ENCODE measurements at places on chromosomes 1 and 21.

DNA sequence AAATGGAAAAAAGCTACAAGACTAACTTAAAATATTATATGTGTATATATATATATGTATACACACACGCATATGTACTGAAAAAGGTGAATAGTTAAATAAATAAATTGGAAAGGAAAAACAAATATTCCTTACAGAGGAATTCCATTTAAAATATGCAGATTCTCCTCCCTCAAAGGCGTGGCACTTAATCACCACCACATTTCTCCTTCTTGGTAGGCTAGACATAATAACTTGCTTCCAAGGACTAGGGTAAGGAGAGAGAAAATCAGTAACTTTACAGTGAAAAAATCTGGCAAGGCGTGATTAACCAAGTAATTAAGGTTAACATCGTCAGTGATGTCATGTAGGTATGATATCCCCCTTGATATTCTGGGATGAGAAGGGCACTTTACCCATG, 84.0 kb upstream of the USP25 start:
- DNase-seq: no peak

- no peak for DNase-seq
Measured at GRCh38 chr1:73813236-73813635, 384.7 kb downstream of the LRRIQ3 start.

DNA sequence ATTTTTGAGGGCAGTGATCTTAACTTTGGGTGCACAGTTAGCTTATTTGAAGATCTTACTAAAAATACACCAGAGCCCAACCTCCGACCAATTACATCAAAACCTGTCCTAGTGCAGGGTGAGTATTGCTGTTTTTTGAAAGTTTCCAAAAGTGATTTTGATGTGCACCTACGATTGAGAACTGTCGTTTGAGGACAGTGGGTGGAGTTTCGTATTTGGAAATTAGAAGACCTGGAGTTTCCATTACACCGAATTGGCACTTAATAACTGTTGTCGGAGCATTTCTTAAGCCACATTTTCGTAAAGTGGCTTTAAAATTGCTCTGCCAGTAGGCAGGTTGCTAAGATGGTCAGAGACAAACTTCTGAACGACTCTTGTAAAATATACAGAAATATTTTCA, 1.1 kb downstream of the SOD1 start:
- no peak for DNase-seq

DNA sequence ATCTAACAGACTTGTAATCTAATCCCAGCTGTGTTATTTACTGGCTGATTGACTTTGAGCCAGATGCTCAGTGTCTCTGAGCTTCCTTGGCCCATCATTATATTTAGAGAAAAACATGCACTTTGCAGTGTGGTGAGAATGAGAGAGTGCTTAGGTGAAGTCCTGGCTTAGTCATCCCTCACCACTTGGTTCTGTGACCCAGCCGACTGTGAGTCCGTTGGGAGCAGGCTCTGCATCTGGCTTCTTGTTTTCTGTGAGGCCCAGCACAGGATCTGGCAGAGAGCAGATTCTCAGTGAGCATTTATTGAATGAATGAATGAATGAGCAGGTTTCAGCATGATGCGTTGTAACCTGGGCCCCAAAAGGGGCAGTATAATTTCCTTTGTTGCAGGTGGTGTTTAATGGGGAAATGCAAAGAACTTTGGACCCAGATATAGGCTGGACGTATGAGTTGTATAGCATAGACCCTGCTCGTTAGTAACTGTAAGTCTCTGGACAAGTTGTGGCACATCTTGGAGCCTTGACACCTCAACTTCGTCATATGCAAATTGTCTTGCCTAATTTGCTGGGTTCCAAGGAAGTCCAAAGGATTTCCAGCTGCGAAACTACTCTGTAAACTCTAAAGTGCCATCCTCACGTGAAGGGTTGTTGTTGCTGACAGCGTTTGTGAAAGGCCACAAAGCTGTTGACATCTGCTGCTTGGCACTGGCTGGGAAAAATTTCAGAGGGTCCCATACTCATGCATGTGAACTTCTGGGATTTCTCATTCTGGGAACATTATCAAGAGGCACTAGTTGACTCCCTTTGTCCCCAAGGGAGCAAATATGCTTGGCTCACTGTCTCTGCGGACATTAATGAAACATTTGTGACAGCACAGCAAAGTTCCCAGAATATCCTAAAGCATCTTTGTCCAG, 138.8 kb upstream of the USP24 start:
- DNase-seq: no peak

DNA sequence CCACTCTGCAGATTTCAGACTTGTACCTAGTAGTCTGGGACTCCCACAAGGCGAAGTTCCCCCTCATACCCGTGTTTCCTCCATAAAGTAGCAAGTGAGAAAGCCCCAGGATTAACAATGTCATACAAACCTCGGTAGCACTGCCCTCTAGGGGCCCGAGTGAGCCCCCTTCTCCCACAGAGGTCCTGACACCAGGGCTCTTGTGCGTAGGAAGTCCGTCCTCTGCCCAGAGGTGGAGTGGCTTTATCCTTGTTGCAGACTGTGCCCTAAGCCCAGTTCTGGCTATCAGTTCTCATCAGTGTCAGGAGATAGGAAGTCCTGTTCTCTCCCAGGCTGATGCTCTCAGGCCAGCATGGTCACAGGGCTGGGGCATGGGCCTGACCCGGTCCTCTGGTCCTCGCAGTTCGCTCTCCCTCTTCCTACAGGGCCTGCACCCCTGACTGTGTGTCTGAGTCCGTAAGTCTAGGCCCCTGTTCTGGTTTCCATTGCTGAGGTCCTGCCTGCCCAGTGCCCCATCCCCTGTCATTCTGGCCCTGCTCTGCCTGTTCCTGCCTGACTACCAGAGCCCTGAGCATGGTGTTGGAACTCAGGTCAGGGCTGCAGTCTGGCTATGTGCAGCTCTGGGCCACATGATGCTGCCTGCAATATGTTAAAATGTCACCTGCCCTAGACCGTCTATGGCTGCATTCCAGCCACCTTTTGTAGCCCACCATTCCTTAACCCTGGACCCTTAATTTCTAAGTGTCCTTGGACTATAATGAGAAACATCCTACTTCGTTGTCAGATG, 285.6 kb downstream of the ASTN1 start:
- DNase-seq: no peak

GRCh38 chr1:184590163-184590750, 164.4 kb downstream of the EDEM3 start:
- no peak for DNase-seq

GRCh38 chr21:41565550-41565949, 57.6 kb upstream of the TMPRSS2 start:
- DNase-seq: no peak

DNA sequence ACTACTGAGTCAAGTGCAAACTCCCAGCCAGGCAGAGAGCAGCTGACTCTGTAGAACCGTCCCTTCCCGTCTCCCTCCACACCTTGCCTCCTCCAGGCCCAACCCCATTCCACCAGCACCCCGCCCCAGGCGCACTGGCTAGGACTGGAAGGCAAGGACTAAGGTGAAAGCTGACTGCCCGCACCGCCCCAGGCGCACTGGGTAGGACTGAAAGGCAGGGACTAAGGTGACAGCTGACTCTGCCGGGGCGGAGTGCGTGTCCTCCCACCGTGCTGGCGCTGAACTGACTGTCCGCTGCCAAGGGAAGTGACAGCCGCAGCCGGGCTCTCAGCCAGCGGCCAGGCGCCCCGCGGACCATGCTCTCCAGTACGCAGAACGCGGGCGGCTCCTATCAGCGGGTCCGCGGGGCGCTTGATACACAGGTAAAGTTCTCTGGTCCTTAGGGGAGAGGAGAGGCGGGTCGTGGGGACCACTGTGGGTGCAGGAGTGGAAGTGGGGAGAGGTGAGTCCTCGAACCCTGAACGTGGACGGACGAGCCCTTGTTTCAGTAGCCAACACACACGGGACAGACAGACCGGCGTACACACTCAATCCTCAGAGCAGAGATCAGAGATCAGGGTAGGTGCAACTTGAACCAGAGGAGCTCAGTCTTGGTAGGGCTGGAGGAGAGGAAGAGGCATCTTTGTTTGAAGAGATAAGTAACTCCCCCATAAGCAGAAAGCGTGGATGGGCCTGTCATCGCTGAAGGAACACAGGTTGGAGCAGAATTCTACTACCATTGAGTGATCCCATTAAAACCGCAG, 58.0 kb downstream of the RBM11 start:
- no peak for DNase-seq

DNA sequence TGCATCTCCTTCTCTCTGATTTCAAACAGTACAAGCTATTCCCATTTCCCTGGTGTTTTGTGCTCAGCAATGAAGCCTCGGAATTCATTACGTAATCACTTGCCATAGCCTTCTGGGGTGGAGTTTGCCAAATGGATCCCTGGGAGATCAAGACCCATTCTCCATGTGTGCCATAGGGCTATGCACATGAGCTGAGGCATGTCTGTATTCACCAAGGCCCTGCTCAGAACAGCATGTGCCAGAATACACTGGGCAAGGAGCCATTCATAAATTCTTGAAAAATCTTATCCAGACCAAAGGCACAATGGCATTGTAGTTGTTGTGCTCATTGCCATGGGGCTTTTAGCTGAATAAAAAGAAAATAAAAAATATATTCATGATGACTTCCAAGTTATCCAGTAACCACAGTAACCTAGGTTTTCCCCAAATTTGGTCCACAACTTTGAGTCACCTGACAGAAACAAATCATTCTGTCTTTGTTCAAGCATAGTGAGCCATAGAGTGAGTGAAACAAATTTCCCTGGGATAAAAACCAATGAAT, 53.0 kb downstream of the CRB1 start:
- DNase-seq: no peak

DNA sequence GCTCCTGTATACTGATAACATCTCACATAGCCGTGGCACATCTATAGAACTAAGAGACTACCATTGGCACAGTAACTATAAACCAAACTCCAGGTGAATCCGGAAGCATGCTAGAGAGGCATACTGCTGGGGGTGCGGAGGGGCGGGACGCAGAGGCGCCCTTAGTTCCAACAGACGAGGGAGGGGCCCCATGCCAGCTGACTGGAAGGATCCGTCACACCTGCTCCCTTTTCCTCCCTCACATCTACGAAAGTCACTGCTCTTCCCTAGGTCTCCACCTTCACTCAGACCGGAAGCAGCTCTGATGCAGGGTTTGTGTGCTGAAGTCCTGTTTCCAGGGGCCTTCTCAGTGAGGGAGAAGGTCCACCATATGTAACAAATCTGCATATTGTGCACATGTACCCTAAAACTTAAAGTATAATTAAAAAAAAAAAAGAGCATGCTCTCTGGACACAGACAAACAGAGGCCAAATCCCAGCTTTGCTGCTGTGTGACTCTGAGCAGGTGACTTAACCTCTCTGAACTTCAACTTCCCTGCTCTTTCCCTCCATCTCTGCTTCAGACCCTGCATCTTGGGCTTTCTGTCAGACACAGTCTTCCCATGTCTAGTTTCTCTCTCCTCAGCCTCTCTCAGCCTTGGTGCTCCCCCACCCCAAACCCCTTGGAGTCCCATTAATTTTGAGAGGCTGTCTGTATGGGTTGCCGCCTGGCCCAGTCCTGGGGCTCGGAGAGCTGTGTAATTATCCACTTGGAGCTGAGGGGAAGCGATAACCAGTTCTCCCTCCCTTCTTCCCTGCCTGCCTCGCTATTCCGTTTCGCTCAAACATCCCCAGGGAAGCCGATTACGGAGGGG, 7.8 kb upstream of the GJB5 start:
- DNase-seq: no peak

GRCh38 chr21:46096596-46097335, 1.1 kb upstream of the COL6A2 start:
- DNase-seq: no peak

DNA sequence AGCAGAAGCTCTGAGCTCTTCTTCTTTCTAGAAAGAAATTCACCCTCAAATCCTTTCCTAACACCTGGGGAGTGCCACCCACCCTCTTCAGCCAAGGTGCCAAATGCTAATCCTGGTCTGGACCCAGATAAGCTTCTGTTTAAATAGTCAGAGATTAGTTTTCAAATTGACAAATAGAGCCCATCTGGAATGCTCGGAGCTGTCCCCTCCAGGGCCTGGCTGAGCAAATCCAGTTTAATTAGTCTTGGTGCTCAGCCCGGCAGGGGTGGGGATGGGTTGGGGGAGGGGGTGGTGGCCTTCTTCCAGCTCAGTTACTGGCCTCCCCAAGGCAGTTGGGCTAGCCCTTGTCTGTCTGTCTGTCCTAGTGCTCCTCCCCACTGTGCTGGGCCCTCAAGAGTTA, 269.5 kb downstream of the GRIK3 start:
- no peak for DNase-seq

DNA sequence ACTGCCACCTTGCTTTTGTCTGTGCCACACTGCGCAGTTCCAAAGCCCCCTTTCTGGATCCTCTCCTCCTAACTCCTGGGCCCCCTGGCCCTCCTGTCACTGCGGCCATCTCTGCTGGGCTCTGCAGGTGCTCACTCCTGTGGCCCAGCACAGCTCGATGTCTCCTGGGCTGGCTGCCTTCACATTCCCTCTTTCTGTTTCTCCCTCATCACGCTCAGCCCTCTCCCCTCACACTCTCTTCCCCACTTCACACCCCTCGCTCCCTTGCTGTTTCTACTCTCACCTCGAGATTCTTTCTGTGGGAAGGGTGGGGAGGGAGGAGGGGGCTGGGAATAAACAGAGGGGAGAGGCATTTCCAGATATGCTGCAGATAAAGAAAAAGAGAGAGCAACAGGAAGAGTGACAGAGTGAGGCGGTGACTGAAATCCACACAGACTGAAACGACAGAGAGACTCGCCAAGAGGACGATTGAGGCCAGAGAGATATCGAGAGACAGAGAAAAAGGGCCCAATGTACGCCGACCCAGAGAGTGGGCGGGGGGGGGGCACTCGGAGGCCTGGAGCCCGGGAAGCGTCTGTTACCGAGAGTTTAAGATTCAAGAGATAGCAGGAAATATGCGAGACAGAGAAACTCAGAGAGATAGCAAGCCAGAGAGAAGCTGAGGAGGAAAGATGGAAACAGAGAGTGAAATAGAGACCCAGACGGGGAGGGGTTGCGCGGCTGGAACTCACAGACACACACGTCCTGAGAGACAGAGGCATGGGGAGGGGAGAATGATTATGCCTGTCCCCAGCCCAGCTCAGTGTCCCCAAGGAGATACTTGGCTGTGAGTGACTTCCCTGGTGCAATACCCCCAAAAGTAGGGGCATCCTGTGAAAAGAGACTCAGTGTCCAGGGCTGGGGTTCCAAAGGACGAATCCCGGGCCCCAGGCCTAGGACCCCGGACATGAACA, 666 bp downstream of the CSF3R start:
- no peak for DNase-seq

DNA sequence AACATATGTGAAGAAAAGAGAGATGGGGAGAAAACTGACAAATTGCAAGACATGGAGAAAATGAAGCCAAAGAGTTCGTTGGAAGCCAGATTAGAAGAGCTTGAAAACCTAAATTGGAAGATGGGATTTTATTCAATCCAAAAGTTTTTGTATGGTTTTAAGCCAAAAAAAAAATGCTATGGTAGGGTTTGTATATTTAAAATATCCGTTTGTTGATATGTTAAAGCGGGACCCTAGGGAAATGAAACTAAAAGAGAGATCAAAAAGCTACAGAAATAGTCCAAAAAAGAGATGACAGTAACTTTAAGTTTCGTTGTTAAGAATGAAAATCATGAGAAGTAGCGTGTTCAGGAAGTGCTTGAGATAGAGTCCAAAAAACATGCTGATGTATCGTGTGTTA, 617.7 kb upstream of the ADGRL2 start:
- DNase-seq: no peak

Data from NCI-H1105 (cell line).